Globus pallidus (tissue), 1 donor: ENCODE measurements at places on chromosomes 5 and 9.

DNA sequence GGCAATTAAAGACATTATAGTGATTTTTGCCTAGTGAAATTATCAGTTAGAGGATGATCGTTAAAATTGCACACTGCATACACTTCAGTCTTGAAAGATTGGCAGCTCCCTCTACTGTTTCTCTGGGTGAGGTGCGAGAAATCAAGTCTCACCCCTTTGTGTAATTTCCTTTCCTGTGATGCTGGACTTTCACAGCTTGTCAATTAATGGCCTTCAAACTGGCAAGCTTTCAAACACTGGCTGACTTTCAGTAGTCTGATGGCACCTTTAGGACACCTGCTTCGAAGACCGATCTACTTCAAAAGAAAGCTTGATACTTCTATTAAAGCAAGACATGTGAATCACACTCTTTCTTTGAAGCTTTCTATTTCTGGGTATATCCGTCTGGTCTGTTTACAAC is 706.7 kb upstream of the PTPRD start:
- peak; percentile 40 for DNase-seq

- DNase-seq, result no peak
Measured at GRCh38 chr5:114325541-114325940, 36.3 kb upstream of the KCNN2 start.

DNA sequence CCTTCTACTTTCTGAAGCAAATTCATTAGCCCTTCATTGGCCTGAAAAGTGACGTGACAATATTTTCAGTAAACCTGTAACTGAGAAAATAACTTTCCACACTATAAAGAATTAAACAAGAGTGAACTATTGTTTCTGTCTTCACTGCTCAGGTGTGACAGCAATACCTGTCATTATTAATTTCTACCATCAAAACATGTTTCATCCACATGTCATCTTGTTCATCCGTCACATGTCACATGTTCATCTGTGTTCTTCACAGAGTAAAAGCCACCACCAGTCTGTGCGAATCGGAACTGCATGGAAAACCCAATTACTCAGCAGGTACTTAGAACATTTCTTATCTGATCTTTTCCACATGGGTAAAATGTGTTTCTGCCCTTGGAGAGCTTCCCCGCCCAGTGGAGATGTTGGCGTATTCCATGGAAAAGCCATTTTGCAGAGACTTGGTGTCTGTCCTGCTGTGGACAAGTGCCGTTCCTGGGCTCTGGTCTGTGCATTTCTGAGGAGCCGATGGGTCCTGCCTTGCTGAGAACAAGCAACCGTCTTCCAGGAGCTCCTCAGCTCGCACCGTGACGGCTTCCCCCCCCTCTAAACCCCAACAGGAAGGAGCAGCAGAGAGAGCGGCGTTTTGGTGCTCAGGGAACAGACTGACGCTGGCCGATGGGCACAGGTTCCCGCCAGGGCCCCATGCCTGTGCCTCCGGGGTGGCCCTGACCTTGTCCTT is 10.6 kb upstream of the EXOC3 start:
- no peak for DNase-seq

- DNase-seq, result no peak
Measured at GRCh38 chr5:139134906-139135305, 63.3 kb downstream of the SIL1 start.

GRCh38 chr5:171882118-171882517 is 96.5 kb downstream of the SMIM23 start:
- no peak for DNase-seq

- DNase-seq, result no peak
Measured at GRCh38 chr5:88718736-88719135, 164.2 kb downstream of the MEF2C start.

- DNase-seq, result no peak
Measured at GRCh38 chr9:86303316-86303975, 21.1 kb upstream of the ISCA1 start.

GRCh38 chr9:4009006-4009511 is 290.8 kb downstream of the GLIS3 start:
- no peak for DNase-seq

DNA sequence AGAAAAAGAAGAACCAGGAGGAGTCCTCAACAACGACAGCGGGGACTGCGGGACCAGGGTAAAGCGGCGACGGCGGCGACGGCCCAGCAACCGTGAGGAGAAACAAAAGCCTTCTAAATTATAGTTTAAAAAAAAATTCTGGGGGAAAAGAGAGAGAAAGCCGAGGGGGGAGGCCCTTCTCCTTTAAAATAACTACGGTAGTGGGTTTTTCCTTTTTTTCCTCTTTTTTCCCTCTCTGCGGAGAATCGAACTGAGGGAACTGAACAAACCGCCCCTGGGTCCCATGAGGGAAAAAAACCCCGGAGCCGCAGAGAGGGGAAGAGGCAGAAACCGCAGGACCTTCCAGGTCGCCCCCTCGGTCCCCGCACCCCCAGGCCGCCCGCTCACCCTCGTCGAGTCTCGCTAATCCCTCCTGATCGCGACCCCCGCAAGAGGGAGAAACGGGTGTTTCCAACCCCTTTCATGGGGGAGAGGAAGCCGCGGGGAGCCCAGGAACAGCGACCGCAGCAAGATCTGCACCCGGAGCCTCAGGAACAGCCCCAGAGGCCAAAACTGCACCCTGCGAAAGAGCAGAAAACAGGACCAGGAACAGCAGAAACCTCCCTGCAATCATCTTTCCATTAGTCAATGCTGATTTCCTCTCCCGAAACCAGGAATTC is 453 bp downstream of the CPEB4 start:
- no peak for DNase-seq

DNA sequence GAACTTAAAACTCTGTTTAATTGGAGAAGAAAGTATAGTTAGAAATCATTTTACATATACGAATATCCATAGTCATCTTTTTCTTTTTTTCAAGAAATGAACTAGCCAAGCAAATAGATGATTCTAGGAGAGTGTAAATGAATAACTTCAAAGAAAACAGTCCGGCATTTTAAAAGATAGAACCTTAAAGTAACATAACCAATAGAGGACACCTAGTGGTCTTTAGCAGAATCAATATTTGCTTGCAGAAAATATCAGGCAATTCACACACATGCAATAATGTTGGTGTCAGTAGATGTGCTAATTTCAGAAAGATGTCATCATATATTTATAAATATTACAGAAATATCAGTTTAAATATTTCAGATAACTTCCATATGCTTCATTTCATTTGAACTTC is 57.1 kb downstream of the HCN1 start:
- DNase-seq, result no peak

GRCh38 chr5:108772626-108773025 is 24.9 kb downstream of the FER start:
- DNase-seq, result no peak

DNA sequence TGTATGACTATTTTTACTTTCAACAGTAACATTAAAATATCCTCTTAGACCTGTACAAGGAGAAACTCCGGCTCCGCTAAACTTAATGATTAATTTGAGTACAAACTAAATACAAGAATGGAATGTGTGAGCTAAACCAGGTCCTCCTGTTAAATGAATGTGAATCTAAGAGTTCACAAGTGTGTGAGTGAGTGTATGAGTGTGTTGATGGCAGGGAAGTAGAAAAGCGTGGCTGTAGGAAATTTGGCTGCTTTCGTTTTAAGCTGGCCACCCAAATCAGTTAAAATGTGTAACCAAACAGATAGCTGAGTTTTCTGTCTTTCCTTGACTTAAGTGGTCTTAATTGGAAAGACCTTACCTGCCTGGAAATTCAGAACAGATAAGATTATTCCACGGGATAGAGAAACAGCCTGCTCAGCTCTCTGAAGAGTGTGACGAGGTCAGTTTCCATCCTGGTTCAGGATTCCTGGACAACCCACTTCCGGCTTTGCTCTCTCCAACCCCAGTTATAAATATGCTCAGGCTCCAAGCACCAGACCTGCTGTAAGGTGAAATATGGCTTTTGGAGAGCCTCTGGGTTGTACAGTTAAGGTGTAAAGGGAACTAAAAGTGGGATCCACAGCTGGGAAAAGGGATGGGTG is 908.6 kb upstream of the EDIL3 start:
- no peak for DNase-seq

- DNase-seq, result no peak
Measured at GRCh38 chr9:136525207-136525606, 20.6 kb downstream of the NOTCH1 start.

DNA sequence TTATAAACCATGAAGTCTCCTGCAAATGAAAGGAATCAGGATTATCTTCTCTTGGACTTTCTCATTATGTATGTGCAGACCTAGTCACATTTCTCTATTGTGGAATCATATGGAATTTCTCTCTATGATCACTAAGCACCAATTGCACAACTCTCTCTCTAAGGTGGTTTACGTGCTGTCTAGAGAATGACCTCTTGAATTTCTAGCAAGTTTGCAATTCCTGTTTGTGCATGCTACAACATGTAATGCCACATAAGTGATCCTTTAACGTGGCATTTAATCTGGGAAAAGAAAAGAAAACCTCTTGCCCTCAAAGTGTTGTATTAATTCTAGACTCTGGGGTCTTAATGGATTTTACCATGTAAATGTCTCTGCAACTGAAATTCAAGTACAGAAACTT is 5.0 kb upstream of the PPP2R2B start:
- no peak for DNase-seq

- no peak for DNase-seq
Measured at GRCh38 chr9:34716711-34717110, 6.8 kb upstream of the CCL21 start.

- DNase-seq, result no peak
Measured at GRCh38 chr5:128472036-128472435, 66.0 kb downstream of the FBN2 start.

GRCh38 chr9:135210676-135211523 is 123.4 kb downstream of the OLFM1 start:
- DNase-seq, result no peak

- DNase-seq, result no peak
Measured at GRCh38 chr9:118896324-118897000, 472.8 kb downstream of the BRINP1 start.

DNA sequence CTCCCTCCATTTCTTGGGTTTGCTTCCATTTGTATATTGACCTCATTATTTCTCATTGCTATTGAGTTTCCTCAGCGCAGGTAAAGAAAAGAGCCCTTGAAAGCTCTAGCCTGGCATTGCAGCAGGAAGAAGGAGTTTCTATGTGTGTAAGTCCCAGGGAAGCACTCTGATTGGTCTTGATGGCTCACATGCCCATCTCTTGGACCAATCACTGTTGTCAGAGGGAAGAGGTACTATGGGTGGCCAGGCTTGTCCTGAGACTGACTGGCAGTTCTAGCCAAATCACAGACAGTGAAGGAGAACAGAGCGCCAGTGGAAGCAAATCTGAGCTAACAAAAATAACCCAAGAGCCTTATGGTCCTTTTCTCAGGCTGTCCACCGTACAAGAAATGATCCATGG is 219.0 kb downstream of the PAX5 start:
- DNase-seq, result no peak
